ENCODE measurements at places on chromosomes 1 and 21.

GRCh38 chr1:230230273-230230672, 163.2 kb downstream of the GALNT2 start:
- DNase-seq: no peak

DNA sequence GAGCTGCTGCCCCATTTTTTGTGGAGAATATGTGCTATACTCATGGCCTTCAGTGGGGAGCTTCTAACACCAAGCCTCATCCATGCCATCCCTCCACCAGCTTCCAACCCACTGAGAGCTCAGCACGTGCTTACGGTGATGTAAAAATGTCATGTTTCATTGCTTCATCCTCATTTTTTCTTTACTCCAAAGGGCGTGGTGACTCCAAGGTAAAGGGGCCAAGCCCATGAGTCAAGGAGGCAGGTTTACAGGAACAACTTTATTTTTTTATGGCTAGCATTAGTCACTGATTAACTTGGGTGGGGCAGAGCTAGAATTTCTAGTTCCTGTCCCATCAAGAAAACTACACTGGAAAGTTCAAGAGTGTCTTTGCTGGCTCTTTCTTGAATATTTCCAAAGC, at the start of gene C1orf226:
Gene C1orf226 (plus strand): TSS at position 346 of the 400 bp plus-strand sequence. CDS start 174 bp downstream, outside the sequence.
- DNase-seq: no peak

- DNase-seq: peak; percentile 88
These were observed 50.8 kb upstream of the WNT2B start for GRCh38 chr1:112457955-112458354.

DNA sequence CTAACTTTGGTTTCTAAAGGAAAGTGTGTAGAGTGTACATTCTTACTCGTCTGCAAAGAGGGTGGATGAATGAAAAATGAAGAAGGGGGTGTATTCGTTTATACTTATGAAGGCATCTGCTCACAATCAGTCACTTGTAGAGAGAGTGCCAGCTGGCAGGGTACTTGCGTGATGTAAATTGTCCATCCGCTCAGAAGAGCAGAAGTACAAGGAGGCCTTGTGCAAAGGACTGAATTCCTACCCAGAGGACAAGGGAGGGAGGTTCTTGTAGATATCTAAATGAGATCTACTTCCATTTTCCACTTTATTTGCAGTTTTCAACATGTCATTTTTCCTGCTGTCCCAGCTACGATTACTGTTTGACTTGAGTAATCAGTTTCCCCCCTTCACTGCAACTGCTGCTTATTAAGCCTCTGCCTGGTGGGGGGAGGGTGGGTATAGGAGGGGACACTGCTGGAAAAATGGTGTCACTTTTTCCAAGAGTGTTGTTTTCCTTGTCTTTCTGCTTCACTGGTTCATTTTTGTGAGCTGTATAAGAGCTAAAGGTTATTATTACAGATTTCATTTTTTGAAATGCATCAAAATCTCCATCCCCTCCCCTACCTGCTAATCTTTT, 67.3 kb downstream of the LAMC1 start:
- DNase-seq: no peak

GRCh38 chr1:232319518-232320210, 310.3 kb downstream of the SIPA1L2 start:
- no peak for DNase-seq

DNA sequence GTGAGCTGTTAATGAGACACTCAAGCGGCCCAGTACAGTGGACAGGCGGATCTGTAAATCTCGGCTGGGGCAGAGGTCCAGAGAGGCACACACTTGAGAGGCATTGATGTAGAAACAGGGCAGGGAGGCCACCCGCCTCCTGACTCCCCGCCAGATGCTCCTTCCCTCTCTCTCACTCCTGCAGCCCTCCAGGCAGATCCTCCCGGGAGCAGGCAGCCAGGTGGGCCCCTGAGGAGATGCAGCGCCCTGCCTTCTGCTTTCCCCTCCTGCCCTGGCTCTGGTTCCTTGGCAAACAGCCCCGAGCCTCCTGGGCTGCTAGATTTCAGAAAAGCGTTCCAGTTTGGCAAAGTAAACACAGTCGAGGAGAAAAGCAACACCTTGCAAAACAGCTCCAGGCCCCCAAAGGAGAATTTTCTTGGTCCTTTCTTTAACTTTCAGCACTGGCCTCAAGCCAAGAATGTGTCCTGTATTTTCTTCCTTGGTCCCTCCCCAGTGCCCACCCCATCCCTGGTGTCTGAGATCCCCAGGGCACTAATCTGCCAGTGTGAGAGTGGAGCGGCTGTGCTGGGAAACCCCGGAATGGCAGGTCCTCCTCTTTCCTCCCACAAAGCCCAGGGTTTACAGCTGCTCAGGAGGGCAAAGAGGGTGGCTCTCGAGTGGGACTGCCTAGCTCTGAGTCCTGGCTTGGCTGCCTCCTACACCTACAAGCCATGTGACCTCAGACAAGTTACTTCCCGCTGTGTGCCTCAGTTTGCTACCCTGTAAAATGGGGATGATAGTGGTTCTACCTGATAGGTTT, 29.4 kb upstream of the IFNLR1 start:
- DNase-seq: no peak

DNA sequence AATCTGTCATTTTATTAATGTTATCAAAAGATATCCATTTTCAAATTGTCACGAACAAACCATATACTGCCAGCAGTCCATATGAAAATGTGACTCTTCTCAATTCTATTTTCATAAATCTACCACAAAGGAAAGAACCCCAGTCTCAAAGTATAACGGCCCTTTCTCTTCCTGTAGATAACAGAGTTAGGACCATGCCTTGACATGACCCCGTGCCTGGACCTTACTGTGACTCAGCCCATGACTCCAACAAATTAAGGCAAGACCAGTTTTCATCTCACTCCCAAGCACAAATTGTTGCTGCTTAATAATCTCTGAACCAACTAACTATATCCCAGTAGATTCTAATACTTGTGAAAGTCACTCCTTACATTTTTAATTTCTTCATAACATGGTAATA, 124.4 kb upstream of the NFIA start:
- no peak for DNase-seq

DNA sequence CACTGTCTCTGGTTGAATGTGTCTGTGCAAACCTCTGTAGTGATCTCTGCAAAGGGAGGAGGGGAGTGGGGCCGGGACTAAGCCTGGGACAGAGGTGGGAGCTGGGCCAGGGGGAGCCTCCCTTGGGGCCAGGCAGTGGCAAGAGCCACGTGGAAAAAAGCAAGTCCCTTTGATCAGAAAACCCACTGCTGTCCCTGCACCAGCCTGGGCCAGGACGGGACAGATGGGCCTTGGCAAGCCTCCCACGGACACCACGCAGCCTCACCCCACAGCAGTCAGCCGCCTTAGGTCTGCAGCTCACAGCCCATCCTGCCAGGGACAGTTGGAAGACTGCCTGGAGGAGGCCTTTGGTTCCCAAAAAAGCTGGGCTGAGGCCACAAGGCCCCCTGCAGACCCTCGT, 11.7 kb upstream of the TRAPPC10 start:
- no peak for DNase-seq

DNA sequence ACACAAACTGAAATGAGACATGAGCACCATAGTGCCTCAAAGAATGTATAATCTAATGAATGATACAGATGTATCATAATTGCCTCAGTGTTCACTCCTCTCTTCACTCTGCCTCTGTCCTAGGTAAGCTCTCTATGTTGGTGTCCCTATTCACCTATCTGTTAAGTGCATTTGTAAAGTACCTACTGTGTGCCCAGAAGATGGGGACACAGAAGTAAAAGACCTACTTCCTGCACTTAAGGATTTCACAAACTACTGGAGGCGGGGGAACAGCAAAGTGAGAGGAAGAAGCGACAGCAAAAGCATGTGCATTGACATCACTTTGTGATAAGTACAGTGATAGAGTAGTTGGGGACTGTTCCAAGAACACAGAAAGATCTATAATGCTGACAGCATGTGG, 18.1 kb downstream of the RD3 start:
- peak; percentile 11 for DNase-seq

DNA sequence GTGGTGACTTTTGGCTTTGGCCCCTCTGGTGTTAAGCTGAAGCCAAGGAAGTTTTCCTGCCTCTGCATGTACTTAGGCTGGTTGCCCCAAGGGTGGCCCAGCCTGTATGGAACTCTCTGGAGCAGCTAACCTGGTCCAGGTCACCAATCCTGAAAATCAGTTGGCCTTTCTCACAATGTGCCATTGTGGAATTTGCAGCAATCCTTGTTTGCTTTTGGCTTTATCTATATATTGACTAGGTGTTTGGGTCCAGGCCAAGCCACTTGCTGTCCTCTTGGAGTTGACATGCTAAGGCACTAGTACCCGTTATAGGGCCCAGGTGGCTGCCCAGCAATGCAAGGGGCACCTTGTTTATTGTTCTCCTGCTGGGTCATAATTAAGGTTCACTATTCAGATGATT, 124.6 kb downstream of the CAMTA1 start:
- no peak for DNase-seq

DNA sequence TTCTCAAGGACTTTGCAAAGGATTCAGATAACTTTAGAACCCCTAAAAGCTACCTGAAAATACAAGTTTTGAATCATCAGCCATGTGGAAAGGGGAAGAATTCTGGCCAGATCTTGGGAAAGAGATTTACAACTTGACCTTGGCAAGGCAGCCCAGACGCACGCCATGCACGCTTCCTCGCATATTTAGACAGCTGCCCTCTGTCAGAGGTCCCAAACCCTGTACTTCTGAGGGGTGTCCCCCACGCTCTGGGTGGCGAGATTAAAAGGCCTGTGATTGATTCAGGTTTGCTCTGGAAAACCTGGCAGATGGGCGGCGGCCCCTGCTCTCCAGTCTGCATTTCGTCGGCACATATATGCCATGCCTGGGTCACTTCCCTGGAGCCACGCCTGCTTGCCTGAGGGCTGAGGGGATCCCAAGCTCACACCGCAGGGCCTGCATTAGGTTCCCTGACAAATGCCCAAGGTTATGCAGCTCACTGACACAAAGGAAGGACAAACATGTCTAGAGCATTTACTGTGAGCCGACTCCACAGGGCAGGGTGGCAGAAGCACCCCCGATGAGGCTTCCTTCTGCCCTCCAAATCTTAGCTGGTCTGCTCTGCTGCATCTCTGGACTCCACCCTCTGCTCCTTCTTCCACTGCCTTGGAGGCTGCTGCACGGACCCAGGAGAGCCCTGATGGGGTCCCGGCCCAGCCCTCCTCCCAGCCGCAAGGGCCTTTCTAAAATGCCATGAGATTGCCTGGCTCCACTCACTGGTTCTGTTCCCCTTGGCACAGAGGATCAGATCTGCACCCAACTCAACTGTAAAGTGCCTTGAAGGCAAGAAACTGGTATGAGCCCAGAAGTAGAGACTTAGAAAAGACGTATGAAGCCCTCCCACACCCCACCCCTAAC, 103.9 kb downstream of the BCAR3 start:
- no peak for DNase-seq

All from inflammatory macrophage (primary cell).